Activated CD4-positive, alpha-beta T cell treated with anti-CD3 and anti-CD28 coated beads, Interleukin-2, amount 50 U/mL, for 4 hours (primary cell): ENCODE measurements at places on chromosomes 16 and 17.
A peak's percentile ranks its signal among the peaks of the same experiment; 100 is the strongest.

DNA sequence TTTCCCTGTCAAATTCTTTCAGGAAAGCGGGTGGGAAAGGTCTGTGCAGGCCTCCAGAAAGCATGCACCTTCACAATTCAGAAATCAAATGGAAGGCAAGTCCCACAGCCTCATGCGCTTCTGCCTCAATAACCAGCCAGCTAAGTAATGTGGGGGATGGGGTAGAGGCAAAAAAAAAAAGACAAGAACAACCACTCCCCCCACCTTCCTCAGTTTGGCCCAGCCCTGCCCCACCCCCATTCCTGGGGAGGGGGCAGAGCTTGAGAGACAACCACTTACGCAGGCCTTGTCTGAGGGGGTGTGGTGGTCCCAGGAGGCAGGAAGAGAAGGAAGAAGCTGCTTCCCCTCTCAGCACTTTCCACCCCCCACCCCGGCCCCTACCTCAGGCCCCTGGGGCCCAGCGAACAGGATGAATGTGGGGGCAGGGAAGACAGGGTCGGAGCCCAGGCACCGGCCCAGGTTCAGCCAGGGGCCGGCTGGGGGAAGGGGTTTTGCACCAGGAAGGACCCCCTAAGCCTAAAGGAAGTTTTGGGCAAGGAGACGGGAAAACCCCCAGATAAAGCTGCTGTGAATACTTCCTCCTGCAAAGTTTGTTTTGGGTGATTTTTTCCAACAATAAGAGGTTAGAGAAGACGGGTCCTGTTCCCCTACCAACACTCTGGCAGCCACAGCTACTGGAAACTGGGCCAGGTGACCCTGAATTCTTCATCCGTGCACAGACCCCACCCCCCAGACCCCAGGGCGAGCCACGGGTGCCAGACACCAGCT, 1.2 kb downstream of the JUP start:
- DNase-seq: no peak

- no peak for DNase-seq
Observed at GRCh38 chr17:39648616-39649366, 11.8 kb downstream of the STARD3 start.

GRCh38 chr17:52157603-52158449, 688 bp downstream of the CA10 start:
- DNase-seq: no peak

DNA sequence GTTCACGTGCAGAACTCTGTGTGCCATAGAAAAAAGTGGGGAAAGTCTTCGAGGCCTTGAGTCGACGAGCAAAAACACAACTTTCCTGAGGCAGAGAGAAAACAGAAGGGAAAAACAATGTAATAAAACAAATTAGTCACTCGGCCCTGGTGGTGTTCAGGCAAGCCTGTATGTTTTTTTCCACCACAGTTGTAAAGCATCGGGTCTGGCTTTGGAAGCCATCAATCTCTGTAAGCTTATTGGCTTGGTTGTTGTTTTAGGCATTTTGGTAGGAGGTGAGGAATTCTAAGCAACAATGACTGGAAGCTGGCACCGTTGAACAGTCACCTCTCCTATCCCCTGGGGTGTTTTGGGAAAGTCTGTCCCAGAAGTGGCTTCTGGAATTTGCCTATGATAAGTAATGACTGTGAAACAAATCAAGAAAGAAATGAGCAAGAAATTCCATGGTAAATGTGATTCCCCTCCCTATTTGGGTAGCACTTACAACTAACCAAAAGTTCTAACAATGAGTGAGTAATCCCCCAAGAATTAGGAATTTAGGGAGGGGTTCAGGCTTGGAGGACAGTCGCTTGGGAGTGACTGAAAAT, 2.8 kb downstream of the CDH13 start:
- no peak for DNase-seq

DNA sequence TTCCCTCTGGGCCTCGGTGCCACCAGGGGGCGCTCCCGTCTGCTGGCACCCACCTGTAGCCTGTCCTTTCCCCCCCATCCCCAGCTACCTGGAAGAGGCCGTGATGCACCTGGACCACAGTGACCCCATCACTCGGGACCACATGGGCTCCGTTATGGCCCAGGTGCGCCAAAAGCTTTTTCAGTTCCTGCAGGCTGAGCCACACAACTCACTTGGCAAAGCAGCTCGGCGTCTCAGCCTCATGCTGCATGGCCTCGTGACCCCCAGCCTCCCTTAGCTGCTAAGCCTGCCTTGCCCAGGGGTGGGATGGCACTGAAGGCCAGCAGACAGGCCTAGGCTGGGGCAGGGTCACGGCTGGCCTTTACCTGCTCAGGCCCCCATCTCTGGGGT, 818 bp upstream of the NRN1L start:
- DNase-seq: peak; percentile 67

GRCh38 chr16:17451843-17452242, 18.9 kb downstream of the XYLT1 start:
- no peak for DNase-seq

DNA sequence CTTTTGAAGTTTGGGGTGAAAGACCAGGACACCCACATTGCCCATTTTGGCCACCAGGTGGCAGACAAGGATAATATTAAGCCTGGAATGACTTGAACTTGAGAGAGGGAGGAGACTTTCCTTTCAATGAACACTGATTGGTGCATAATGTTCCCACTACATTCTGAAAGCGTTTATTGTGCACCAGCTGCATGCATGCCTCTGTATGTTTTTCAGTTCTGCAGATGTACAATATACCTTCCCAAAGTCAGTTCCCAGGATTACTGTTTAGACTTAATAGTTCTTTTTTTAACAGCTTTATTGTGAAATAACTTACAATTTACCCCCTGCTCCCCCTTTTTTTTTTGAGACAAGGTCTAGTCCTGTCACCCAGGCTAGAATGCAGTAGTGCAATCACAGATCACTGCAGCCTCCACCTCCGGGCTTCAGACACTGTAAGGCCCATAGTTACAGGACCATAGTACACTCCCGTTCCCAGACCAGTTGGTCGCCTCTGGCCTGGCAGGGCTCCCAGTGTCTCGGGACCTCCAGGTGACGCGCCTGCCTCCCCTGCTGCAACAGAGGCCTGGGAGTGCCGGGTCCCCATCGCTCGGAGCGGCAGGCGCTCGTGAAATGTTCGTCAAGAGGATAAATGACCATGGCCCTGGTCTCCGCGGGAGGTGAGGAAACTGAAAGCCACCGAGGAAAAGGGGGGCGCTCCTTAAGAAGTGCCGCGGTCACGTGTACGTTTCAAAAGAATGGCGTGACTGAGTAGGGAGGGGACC, 12.2 kb downstream of the CES2 start:
- peak; percentile 82 for DNase-seq

- DNase-seq: no peak
Observed at GRCh38 chr16:7615565-7615964, 282.9 kb downstream of the RBFOX1 start.

GRCh38 chr16:51763072-51763661, 612.1 kb upstream of the SALL1 start:
- no peak for DNase-seq

- DNase-seq: no peak
Observed at GRCh38 chr17:29855686-29856085, 74.3 kb downstream of the SSH2 start.

DNA sequence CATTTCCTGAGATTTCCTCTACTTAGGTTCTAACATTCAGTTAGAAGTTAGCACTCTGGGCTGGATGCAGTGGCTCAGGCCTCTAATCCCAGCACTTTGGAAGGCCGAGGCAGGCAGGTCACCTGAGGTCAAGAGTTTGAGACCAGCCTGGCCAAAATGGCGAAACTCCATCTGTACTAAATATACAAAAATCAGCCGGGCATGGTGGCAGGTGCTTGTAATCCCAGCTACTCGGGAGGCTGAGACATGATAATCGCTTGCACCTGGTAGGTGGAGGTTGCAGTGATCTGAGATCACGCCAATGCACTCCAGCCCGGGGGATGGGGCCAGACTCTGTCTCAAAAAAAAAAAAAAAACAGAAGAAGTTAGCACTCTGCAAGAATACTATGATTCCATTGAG, 1430.9 kb downstream of the CDH11 start:
- no peak for DNase-seq

DNA sequence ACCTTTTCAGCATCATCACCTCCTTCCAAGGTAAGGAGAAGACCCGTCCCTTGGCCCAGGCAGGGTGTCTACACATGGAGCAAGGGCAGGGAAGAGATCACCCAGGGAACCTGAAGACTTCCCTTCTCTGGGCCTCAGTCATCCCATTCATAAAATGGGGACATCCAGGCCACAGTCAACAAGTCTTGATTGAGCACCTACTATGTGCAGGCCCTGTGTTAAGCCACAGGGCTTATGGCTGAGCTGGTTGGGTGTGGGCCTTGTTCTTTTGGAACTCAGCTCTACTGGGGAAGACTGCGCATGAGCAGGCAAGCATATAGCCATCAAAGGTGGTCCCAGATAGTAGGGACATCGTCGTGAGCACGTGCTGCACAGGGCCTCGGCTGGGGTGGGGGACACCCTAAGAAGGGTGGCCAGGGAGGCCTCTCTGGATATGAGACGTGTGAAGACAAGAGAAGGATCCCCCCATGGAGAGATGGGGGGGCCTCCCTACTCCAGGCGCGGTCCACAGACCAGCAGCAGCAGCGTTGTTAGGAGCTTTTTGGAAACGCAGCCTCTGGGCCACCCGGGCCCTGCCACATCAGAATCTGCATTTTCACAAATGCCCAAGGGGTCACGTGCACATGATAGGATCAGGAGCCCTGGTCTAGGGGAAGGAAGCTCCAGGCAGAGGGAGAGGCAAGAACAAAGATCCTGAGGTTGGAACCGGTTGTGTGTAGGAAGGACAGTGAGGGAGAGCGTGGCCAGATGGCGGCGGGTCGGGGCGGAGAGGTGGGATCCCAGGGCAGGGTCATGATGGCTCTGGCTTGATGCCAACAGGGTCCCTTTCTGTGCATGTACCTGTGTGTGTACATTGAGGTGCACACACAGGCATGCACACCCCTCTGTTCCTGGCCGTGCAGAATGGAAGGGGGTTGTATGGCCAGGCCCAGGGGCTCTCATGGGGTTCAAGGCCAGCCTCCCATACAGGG, 5.9 kb upstream of the ADGRG3 start:
- no peak for DNase-seq

DNA sequence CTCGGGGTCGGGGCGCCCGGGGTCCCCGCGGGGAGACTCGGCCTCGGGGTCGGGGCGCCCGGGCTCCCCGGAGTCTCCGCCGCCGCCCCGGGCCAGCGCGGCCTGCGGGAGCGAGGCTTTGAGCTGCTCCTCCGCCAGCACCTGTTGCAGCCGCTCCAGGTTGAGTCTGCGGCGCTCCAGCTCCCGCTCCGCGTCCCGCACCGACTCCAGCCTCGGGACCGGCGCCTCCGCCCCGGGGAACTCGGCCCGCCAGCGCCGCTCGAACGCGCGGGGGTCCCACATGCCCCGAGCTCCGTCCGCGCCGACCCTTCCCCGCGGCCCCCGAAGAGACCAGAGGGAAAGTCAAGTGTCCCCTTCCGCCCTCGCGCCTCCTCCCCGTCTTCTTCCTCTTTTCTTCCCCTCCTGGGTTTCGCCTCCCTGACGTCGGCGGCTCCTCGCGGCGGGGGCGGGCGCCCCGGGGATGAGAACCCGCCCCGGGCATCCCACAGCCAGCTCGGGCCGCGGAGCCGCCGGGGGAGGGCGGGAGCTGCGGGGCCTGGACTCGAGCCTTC, 40.8 kb upstream of the BHLHA9 start:
- DNase-seq: peak; percentile 24

DNA sequence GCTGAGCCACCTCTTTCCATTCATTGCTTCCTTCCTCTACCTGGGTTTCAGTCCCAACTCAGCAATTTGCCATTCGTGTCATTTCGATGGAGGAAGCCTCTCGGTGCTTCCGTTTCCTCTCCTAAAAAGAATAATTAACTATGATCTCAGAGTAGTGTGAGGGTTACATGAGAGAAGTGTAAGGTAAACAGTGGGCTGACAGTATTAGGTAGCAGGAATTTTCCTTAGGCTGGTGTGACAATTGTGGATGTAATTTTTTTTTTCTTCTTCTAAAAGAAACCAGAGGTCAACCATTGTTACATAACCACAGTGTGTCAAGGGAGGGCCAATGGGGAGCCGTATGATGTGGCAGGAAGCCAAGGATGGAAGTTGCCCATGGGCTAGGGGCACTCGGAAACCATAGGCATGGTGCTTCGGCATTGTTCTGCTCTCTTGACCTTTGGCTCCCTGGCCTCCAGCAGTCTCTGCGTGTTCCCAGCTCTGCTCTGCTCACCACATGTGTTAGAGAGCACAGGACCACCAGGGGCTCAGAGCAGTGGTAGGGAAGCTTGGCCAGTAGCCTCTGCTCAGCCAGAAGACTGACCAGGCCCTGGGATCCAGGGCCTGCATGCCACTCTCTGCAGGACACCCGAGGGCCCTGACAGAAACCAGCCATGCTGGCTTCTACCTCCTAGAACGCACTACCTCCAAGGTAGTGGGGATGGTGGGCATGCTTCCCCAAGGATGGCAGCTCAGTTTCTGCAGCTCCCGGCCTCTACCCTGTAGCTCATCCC, 2.0 kb upstream of the TOP2A start:
- DNase-seq: no peak

DNA sequence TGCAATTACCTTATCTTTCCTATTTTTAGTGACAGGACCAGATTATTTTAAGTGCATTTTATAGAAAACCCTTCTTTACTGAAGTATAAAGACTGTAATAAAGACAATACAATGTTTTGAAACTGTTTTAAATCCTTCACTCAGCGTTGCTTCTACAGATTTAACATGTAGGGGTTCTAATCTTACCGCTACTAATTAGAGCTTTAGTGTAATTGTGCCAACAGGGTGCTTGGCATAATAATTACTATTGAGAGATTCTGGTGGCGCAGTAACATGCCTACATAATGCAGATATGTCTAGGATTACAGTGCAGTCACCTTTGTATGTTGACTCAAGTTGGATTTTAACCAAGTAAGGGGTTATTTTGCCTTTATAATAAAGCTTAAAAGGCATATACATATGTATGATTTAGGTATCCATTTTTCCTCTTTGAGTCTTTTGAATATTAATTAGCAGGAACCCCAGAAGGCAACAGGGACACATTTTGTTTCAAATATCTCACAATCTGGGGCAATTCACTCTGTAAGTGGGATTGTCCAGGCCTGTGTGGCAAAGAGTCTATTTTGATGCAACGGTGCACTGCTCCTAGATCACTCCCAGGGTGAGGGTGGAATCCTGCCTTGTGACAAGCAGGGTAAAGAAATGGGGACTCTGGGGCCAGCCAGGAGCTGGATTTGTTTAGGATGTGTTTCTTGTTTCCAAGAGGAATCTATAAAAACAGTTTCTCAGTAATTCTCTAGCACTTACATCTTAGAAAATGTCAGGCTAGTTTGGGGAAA, 604.7 kb upstream of the SALL1 start:
- DNase-seq: no peak
